Pancreas (tissue), 10 donors: ENCODE measurements at places on chromosomes 12 and 14. TPM values are rescaled to one million over a fixed set of nuclear protein-coding genes. Genes with fewer than 3 reads are reported as not detected.

The PTGER2 gene
- total RNA-seq, result 2.0 TPM

GRCh38 chr14:30869551-30870155 is 4.7 kb upstream of the COCH start:
- DNase-seq, result no peak

GRCh38 chr14:84129007-84129406 is 1400.9 kb upstream of the FLRT2 start:
- DNase-seq, result no peak

The NEDD8 gene
- total RNA-seq, result 65.1 TPM

The ISM2 gene
- not detected for total RNA-seq

The FOXA1 gene
- total RNA-seq, result 0.51 TPM

DNA sequence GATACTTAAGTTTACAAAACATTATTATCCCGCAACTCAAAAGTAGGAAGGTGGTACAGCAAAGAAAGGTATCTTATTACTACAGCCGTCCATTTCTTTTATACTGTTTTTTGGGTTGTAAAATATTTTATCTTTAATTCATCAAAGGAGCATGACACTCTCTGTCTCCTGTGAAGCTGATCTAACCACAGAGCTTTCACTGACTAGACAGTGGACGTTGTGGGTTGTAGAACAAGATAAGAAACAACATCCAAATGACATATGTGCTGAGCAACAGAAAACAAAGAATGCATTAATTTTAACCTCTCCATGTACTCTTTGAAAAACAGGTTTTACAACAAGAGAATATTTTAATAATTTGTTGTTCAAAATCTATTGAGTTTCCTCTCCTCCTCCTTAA is 195.9 kb upstream of the FBXO33 start:
- no peak for DNase-seq

- DNase-seq, result no peak
Measured at GRCh38 chr12:27161458-27162228, 79.3 kb upstream of the C12orf71 start.

DNA sequence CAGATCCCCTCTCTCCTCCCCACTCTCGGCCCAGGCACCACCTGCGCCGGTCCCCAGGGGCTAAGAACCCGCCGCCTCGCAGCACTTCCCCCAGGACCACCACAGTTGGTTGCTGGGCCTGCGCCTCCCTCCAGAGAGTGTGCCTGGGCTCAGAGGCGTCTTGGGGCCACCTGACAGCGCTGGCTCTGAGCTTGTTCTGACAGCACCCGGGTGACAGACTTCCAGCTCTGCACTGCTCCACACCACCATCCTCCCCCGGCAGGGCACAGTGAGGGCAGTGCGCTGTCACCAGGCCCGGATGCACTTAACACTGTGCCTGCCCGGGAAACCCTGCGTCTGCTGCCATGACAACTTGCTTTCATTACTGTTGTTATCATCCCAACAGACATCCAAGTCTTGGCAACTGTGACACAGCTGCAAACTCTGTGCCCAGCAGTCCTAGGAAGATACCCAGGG is 6.6 kb downstream of the BRF1 start:
- no peak for DNase-seq

GRCh38 chr12:111788178-111788654 is 21.5 kb downstream of the ALDH2 start:
- peak; percentile 87 for DNase-seq

DNA sequence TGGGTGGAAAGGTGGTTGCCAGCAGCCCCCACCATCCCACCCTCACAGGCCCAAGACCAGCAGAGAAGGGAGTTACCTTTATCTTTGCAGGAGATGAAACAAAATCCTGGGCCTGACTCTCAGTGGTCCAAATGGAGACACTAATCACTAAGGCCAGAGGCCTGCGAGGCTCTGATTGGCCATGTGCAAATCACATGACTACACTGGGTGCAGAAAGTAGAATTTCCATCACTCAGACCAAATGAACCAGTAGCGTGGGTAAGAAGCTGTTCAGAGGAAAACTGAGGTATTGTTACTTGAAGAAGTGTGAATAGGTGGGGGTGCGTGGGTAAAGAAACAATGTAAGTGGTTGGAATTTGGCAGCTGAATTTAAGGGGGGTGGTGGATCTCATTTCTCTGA is 20.2 kb upstream of the PPP1CC start:
- DNase-seq, result no peak

- DNase-seq, result no peak
Measured at GRCh38 chr12:3361146-3361545, 129.9 kb upstream of the PRMT8 start.

GRCh38 chr14:59190372-59190771 is 1.9 kb downstream of the DAAM1 start:
- DNase-seq, result no peak

The SMIM41 gene
- 0.20 TPM for total RNA-seq

DNA sequence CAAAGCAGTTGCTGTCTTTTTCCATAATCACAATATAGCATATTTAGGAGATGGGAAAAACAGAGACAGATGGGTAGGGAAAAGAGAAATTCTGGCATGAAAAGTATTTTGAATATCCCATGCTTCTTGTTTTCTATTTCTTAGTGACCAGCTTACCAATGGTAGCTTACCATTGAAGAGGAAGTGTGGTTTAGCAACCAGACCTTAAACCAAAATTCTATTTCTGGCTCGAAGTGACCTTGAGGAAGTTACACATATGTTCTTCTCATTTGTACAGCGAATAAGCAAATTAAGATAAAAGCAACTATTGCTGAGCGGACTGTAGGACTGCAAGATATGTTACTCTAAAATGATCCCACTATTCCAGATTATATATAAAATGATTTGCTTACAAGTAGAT is 82.9 kb downstream of the FGD4 start:
- DNase-seq, result no peak

DNA sequence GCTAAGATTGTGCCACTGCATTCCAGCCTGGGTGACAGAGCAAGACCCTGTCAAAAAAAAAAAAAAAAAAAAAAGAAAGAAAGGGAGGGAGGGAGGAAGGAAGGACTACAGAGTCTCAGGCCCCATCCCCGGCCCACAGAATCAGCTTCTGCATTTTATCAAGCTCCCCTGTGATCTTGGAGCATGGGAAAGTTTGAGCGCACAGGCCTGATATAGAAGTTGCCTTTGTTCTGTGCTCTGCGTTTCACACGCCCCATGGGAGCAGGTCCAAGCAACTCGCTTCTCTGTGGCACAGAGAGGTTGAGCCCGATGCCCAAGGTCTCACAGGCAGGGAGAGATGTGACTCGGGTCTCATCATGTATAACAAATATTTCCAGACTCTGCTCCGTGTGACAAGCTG is 101.8 kb downstream of the PHETA1 start:
- DNase-seq, result no peak

DNA sequence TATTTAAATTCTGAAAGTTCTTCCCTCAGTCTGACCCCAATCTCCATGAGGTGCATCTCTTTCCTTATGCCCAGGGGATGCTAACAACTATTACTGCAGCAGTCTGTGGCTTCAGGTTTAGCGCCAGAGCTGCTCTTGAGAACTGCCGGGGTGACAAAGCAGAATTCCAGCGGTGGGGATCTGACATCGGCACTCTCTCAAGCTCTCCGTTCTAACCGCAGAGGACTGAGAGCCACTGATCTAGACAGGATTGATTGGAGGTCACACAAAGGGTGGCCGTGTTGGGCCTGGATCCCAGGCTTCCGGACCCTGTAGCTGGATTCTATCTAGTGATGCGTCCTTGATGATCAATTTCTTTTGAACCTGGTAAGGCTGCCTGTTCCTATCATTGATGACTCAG is 155.6 kb upstream of the TMEM132C start:
- no peak for DNase-seq

The GPR135 gene
- 1.5 TPM for total RNA-seq

GRCh38 chr12:84982888-84983287 is 53.2 kb downstream of the TSPAN19 start:
- no peak for DNase-seq

The TAS2R30 gene
- 1.3 TPM for total RNA-seq
